Stimulated activated CD8-positive, alpha-beta memory T cell treated with anti-CD3 and anti-CD28 coated beads, Interleukin-4, amount 100 ng/mL, for 4 hours (primary cell): ENCODE measurements at places on chromosomes 4 and X.

GRCh38 chrX:153862369-153863250 is 23.4 kb downstream of the L1CAM start:
- no peak for DNase-seq

- DNase-seq, result no peak
These were observed 36.8 kb downstream of the BCOR start for GRCh38 chrX:40061005-40061404.

DNA sequence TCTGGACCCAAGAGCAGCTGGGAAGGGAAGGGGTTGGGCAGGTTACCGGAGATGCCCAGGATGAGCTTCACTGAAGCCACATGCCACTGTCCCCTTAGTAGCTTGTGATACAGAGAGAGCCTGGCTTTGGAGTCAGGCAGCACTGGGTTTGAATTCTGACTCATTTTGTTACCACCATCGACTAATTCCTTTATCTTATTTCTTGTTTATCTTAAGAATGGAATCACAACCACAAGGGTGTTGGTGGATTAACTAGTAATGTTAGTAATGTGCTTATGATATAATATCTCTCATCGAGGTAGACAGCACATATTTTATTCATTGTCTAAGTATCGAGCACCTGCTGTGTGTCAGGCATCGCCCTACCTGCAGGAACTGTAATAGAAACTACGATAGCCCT is 17.7 kb upstream of the STX18 start:
- no peak for DNase-seq

DNA sequence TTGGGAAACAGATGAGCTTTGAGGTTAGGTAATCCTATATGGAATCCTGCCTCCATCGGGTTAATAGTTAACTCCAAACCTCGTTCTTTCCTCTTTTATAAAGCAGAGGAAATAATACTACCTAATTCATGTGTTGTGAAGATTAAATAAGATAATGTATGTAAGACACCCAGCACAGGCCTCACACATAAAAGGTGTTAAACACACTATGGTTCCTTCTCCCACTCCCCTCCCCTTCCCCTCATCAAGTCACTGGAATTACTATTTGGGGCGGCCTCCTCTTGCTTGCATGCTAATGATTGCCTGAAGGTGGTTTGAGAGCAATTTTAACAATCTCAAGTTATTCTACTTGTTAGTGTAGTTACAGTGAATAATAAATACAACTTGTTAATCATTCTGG is 404.4 kb upstream of the RASGEF1B start:
- DNase-seq, result no peak

GRCh38 chr4:169062897-169063244 is 52.8 kb upstream of the CBR4 start:
- no peak for DNase-seq

GRCh38 chrX:123308658-123309057 is 124.6 kb downstream of the GRIA3 start:
- DNase-seq, result no peak

DNA sequence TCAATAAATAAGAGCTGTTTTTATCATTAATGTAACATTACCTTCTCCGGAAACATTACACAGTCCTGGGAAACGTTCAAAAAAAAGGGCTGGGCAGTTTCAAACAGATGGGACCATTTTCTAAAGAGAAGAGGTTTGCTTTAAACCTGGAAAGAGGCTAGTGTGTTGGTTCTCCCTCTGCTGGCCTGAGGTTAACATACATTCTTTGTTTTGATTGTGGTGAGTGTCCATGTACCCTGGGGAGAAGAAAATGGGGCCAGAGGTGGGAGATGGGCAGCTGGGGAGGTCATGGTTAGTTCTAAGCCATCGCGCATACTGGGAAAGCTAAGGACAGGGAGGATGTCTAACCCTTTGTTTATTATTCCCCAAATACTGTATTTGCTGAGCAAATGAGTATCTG is 194.7 kb downstream of the CPEB2 start:
- DNase-seq, result no peak

DNA sequence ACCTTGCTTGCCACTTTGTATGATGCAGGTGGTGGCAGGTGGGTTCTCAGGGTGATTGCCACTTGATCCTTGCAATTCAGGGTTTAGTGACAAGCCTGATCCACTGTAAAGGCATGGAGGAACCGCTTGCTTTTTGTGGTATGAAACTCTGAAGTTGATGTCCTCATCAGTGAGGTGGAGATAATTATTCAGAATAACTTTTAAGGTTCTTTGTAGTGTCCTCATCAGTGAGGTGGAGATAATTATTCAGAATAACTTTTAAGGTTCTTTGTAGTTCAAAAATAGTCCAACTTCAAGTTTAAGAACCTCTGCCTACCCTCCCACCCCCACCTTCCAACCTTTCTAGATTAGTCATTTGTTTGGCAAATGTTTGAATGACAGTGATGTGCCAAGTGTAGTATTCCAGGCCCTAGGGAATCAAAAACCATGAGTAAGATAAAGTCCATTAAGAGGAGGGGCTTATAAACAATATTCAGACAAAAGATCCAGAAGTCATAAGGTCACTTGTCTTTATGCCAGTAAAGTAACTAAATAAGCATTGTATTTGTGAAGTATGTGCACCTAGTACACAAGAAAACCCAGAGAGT is 51.2 kb downstream of the DCUN1D4 start:
- no peak for DNase-seq

- no peak for DNase-seq
These were observed 64.7 kb downstream of the ANTXR2 start for GRCh38 chr4:80008351-80008750.

GRCh38 chrX:9988762-9989161 is 21.6 kb downstream of the CLDN34 start:
- DNase-seq, result no peak

- DNase-seq, result no peak
These were observed 33.4 kb upstream of the PHKA2 start for GRCh38 chrX:19017271-19017670.

- DNase-seq, result no peak
These were observed 22.9 kb downstream of the PABPC4L start for GRCh38 chr4:134178706-134179105.

GRCh38 chrX:68532831-68533533 is 34.1 kb downstream of the YIPF6 start:
- no peak for DNase-seq

GRCh38 chr4:123843137-123843536 is 446.5 kb downstream of the SPRY1 start:
- no peak for DNase-seq

- no peak for DNase-seq
These were observed 89.6 kb upstream of the PRPS2 start for GRCh38 chrX:12701628-12702027.

DNA sequence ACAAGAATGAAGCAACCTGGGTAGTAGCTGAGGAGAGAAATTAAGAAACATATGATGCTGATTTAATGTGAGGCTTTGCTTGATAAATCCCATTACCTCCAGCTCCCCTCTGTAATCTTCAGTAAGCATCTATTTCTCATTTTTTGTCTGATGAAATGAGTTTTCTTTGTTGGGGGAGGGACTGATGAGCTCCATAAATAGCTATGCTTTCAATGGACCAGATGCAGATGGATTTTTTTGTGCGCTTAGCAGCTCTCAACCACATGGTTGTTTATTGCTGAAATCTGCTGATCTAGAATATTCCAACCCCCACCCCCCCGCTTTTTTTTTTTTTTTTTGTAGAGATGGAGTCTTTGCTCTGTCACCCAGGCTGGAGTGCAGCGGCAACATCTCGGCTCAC is 1082.0 kb downstream of the RAPGEF2 start:
- DNase-seq, result no peak

DNA sequence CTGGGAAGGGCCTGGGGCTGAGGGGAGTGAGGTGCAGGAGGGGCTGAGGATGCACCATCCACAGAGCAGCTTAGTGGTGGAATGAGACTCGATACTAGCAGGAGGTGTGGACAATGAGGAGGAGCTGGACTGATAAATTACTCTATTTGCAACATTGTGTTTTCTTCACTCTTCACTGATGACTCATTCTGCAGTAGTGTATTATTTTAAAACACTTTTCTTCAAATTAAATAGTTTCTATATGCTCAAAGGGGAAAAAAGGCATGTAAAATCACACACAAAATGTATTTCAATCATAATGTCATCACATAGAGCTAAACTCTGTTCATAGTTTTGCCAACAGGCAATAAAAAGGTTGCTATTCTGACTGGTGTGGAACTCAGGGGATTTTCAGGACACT is 467.0 kb upstream of the CTSO start:
- DNase-seq, result no peak
